ENCODE measurements at places on chromosomes 6 and 20.

DNA sequence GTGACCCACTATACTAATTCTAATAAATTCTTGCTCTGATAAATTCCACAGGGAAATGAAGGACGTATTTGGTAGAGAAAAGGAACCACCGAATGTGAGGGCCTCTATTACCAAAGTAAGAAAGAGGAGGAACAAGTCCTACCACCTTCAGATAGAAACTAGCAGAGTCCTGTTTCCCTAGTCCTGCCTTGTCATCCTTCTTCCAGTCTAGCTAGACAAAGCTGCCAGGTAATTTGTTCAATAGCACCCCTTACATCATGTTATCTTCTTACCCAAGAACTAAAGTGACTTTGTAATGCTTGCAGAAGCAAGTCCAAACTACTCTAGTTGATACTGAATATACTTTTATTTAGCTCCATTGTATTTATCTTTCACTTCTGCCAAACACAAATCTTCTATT, 29.3 kb upstream of the FAM83B start:
- DNase-seq = no peak

- no peak for DNase-seq
Measured at GRCh38 chr20:63049561-63050221, 42.9 kb upstream of the BHLHE23 start.

DNA sequence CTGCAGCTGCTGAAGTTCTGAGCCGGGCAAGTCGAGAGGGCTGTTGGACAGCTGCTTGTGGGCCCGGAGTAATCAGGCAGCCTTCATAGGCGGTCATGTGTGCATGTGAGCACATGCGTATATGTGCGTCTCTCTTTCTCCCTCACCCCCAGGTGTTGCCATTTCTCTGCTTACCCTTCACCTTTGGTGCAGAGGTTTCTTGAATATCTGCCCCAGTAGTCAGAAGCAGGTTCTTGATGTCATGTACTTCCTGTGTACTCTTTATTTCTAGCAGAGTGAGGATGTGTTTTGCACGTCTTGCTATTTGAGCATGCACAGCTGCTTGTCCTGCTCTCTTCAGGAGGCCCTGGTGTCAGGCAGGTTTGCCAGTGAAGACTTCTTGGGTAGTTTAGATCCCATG, 21.2 kb upstream of the MAPK13 start:
- no peak for DNase-seq

GRCh38 chr6:132131758-132132157, 180.6 kb upstream of the CCN2 start:
- peak; percentile 94 for DNase-seq

- no peak for DNase-seq
Measured at GRCh38 chr6:42264162-42264851, 46.6 kb upstream of the MRPS10 start.

DNA sequence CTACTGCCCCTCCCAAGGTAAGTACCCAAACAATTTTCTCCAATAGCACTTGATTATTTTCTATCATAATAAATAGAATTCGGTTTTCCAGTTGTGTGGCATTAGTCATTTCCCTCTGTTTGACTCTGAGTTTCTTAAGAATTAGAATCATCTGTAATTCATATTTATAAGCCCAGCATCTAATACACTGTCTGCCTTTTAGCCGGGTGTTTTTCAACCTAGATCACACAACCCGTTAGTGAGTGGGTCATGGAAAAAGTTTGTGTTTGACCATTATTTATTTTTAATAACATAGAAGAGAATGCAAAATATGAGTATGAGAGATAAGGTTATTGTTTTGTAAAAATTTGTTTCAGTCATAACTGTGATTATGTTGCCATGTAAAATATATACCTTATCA, 701.6 kb downstream of the RFPL4B start:
- DNase-seq = no peak

DNA sequence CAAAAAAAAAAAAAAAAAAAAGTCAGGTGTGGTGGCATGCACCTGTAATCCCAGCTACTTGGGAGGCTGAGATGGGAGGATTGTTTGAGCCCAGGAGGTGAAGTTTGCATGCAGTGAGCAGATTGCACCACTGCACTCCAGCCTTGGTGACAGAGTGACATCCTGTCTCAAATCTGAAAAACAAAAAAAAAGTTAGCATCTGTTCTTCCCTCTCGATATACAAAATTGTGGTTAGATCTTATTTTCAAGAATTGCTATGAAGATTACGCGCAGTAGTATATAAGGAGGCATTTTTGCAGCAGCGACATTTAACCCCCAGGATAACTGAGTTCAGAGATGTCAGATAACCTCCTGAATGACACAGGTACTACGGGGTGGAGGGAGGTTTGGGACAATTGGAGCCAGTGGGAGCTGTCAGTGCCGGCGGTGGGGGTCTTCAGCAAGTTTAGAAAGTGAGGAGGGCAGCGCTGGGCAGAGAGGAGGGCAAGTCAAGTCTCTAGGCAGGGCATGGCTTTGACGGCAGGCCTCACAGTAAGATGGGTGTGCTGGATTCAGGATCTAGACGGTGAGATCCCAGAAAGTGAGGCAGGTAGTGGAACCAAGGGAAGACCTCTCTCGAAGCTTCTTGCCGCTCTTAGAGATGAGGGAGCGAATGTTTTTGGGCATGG, 26.2 kb upstream of the MRPS18A start:
- no peak for DNase-seq

DNA sequence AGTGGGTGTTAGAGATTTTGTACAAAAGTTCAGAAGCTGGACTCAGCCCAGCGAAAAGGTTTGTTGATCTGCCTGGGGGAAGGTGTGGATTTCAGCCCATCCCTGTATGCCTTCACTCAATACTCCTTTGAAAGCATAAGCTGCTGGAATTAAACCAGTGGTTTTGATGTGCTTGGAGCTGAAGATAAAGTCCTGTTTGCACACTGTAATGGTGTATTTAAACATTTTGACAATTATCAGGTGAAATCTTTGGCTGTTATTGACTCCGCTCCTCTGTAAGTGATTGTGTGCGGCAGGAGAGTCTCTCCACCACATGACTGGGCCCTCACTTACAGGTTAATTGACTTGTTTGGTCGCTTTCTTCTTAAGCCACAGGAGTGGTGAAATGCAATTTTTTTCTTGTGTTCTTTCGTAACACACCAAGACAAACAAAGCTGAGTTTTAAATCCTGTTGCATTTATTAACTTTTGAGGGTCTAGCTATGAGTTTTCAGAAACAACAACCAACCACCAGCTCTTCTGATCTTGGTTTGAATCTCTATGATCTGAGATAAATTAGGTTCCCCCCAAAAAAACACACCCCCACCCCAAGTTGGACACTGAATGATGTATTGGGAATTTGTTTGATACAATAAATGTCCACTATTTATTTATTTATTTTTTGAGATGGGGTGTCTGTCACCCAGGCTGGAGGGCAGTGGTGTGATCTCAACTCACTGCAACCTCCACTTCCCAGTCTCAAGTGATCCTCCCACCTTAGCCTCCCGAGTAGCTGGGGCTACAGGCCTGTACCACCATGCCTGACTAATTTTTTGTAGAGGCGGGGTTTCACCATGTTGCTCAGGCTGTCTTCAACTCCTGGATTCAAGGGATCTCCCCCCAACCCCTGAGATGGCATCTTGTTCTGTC, 46.3 kb upstream of the NCOA3 start:
- DNase-seq = no peak

DNA sequence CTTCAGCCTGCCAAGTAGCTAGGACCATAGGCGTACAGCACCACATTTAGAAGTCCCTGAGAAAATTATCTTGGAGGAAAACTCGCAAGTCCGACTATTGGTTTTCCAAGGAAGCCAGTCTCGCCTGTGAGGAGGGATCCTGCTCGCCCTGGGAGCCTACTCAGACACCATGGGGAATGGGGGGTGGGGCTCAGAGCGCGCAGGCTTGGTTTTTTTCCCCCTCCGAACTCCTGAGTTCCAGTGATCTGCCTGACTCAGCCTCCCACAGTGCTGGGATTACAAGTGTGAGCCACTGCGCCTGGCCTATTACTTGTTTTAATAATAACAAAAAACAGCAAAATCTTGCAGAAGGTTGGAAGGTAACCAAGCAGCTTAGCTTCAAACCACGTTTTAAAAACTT, 153.7 kb downstream of the OR2B2 start:
- DNase-seq = no peak

DNA sequence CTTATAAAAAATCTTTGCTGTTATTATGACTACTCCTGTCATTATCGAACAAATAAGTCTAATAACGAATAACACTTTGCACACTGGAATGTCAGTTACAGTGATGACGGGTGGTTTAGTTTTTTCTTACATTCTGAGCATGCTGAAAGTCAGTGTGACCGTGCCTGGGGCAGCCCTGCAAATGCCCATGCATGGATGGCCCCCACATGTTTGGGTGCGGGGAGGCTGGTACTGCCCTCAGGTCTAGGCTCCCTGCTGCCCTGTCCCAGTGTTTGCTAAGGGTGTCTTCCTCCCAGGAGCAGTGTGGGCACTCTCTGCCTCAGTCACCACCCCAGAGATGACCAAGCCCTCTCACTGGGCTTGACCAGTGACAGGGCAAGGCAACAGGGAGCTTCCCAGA, 3.0 kb downstream of the CSTL1 start:
- DNase-seq = no peak

GRCh38 chr6:43295456-43295855, 2.6 kb upstream of the SLC22A7 start:
- no peak for DNase-seq

DNA sequence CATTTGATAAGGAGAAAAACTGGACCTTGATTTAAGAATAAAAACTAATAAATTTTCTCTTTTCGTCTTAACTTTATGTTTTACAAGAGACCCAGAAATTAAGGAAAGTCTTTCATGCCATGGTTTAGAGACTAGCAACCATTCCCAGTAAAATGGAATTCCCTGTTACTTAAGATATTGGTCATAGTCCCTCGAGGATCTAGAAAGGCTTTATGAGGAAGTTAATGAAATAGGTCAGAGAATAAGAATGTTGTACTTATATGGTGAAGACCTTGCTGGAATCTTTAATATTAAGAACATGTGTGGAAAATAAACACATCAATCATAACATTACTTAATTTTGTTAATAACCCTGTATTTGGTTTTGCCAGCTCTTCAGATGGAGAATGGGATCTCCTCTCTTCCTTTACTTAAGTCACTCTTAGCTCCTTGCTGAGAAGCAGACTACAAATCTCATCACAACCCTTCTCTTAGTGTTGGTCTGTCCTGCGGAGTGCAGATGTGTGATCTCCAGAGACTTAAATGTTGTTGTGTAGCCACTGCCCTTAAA, 382.9 kb downstream of the QKI start:
- DNase-seq = no peak

All from AG08395 (cell line).